T-helper 2 cell treated with Interferon-gamma antibody and Interleukin-4, amounts not matched to agents 5 μg/mL and 100 μg/mL, for 36 hours (primary cell): ENCODE measurements at places on chromosomes 13 and 19.

GRCh38 chr13:106484537-106485193, 50.8 kb downstream of the EFNB2 start:
- no peak for DNase-seq
- no peaks in the 10 kb centered on the region for H3K36me3 ChIP-seq
- H3K4me1 ChIP-seq: no peaks in the 10 kb centered on the region

- H3K27ac ChIP-seq: peak overlapping the region; percentile 50
- no peak for DNase-seq
- no peak overlapping the region for H3K4me3 ChIP-seq
- H3K36me3 ChIP-seq: peaks cover 8% of the 10 kb centered on the region
- no peaks in the 10 kb centered on the region for H3K27me3 ChIP-seq
- peaks cover 60% of the 10 kb centered on the region for H3K4me1 ChIP-seq
These were observed 89.9 kb downstream of the STK24 start for GRCh38 chr13:98487016-98487415.

GRCh38 chr19:16376649-16377048, 52.0 kb downstream of the KLF2 start:
- H3K4me1 ChIP-seq: peaks cover 43% of the 10 kb centered on the region
- H3K36me3 ChIP-seq: peaks cover 42% of the 10 kb centered on the region
- H3K27ac ChIP-seq: no peak overlapping the region
- DNase-seq: no peak

DNA sequence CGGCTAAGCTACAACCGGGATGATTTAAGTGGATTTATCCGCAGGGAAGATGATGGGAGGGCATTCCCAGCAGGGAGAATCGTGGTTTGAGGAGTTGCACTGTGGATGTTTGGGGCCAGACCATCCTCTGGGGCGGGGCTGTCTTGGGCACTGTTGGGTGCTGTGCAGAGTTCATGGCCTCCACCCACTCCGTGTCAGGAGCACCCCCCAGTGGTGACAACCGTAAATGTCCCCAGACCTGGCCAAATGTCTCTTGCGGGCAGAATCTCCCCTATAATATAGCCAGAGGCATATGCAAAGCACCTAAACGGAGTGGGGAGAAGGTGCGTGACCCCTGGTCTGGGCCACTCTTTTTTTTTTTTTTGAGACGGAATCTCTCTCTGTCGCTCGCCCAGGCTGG, 40.2 kb downstream of the SMIM24 start:
- H3K36me3 ChIP-seq: no peaks in the 10 kb centered on the region
- H3K4me1 ChIP-seq: peaks cover 7% of the 10 kb centered on the region
- DNase-seq: peak; percentile 32
- no peaks in the 10 kb centered on the region for H3K27me3 ChIP-seq
- no peak overlapping the region for H3K27ac ChIP-seq
- no peak overlapping the region for H3K4me3 ChIP-seq

GRCh38 chr13:80888390-80888789, 547.5 kb upstream of the SPRY2 start:
- H3K27me3 ChIP-seq: no peaks in the 10 kb centered on the region
- no peak overlapping the region for H3K4me3 ChIP-seq
- no peak for DNase-seq
- H3K27ac ChIP-seq: no peak overlapping the region

GRCh38 chr19:43778651-43779050, 2.1 kb downstream of the KCNN4 start:
- peak overlapping the region; percentile 85 for H3K27ac ChIP-seq
- H3K4me3 ChIP-seq: peak overlapping the region; percentile 81
- no peaks in the 10 kb centered on the region for H3K27me3 ChIP-seq
- no peak for DNase-seq
- peaks cover 19% of the 10 kb centered on the region for H3K36me3 ChIP-seq

DNA sequence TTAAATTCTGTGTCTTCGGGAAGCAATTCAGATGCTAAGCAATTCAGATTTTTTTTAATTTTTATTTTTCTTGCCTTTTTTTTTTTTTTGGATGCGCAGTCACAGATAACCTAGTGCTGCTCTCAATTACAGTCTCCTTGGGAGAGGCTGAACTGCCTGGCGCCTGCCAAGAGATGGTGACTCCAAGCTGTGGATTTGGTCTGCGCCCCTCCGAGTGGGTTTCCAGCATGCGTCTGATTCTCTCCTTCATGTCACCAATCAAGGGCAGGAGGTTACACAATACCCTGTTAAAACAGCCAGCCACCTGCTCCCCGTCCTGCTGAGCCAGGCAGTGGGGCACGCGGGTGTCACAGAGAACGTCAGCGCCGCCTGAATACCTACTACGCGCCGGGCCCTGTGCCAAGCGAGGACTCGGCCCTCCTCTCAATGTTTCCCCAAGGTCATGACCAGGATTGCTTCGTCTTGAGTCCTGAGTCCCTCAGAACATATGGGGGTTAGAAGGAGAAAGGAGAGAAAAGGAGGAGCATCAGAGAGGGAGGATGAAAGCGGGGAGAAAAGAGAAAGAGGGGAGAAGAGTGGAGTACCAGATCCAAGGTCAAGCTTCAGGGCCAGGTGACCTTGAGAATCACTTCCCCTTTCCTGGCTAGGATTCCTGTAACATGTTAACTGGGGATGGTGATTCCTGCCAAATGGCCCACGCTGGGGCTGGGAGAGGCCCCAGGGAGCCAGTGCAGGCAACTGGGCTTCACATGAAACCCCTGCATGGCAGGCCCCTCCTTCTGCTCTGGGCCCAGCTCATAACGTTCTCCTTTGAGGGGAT, 213.6 kb downstream of the URI1 start:
- H3K36me3 ChIP-seq: no peaks in the 10 kb centered on the region
- peaks cover 2% of the 10 kb centered on the region for H3K4me1 ChIP-seq
- no peak overlapping the region for H3K27ac ChIP-seq
- H3K4me3 ChIP-seq: no peak overlapping the region
- peaks cover 6% of the 10 kb centered on the region for H3K27me3 ChIP-seq

- no peak for DNase-seq
- H3K4me3 ChIP-seq: no peak overlapping the region
- H3K27me3 ChIP-seq: no peaks in the 10 kb centered on the region
These were observed 149.3 kb upstream of the UBL3 start for GRCh38 chr13:29999492-30000369.

GRCh38 chr13:37618554-37618953, 20.0 kb upstream of the POSTN start:
- H3K4me3 ChIP-seq: no peak overlapping the region
- H3K27ac ChIP-seq: no peak overlapping the region
- no peak for DNase-seq
- no peaks in the 10 kb centered on the region for H3K4me1 ChIP-seq
- H3K36me3 ChIP-seq: no peaks in the 10 kb centered on the region

- H3K4me1 ChIP-seq: peaks cover 15% of the 10 kb centered on the region
- H3K36me3 ChIP-seq: no peaks in the 10 kb centered on the region
- H3K27ac ChIP-seq: no peak overlapping the region
- DNase-seq: no peak
- no peak overlapping the region for H3K4me3 ChIP-seq
- peaks cover 4% of the 10 kb centered on the region for H3K27me3 ChIP-seq
These were observed 89.7 kb downstream of the HSPH1 start for GRCh38 chr13:31072041-31072440.

- H3K4me3 ChIP-seq: no peak overlapping the region
- no peak overlapping the region for H3K27ac ChIP-seq
- H3K4me1 ChIP-seq: no peaks in the 10 kb centered on the region
- no peaks in the 10 kb centered on the region for H3K27me3 ChIP-seq
- peak; percentile 17 for DNase-seq
These were observed 21.1 kb upstream of the ZNF766 start for GRCh38 chr19:52248241-52248640.

GRCh38 chr13:102310691-102311418, 91.0 kb downstream of the FGF14 start:
- no peaks in the 10 kb centered on the region for H3K36me3 ChIP-seq
- DNase-seq: no peak
- no peaks in the 10 kb centered on the region for H3K4me1 ChIP-seq
- H3K27me3 ChIP-seq: no peaks in the 10 kb centered on the region
- H3K27ac ChIP-seq: no peak overlapping the region

- H3K27ac ChIP-seq: no peak overlapping the region
- H3K4me3 ChIP-seq: no peak overlapping the region
- no peak for DNase-seq
- H3K27me3 ChIP-seq: no peaks in the 10 kb centered on the region
These were observed 42.6 kb upstream of the C13orf46 start for GRCh38 chr13:114016321-114017027.

- H3K27me3 ChIP-seq: peaks cover 35% of the 10 kb centered on the region
- no peak overlapping the region for H3K27ac ChIP-seq
These were observed 100.2 kb downstream of the ZIC5 start for GRCh38 chr13:99871249-99871898.

- no peak within 1 kb of the TSS for H3K27ac ChIP-seq
- H3K27me3 ChIP-seq: peaks cover 1% of the 10 kb centered on the region
- H3K36me3 ChIP-seq: no peaks in the 10 kb centered on the region
- no peak within 1 kb of the TSS for H3K4me3 ChIP-seq
These were observed at the start of gene C3 for GRCh38 chr19:6720369-6721137. C3 (minus strand) TSS chr19:6720650; CDS start chr19:6720589, 61 bp downstream.

- no peak for DNase-seq
- H3K27me3 ChIP-seq: no peaks in the 10 kb centered on the region
- no peak overlapping the region for H3K4me3 ChIP-seq
- no peaks in the 10 kb centered on the region for H3K4me1 ChIP-seq
- H3K36me3 ChIP-seq: no peaks in the 10 kb centered on the region
These were observed 3.1 kb downstream of the FPR3 start for GRCh38 chr19:51798062-51798461.

- H3K4me3 ChIP-seq: no peak overlapping the region
- peaks cover 26% of the 10 kb centered on the region for H3K27me3 ChIP-seq
- H3K36me3 ChIP-seq: no peaks in the 10 kb centered on the region
- H3K4me1 ChIP-seq: no peaks in the 10 kb centered on the region
- no peak for DNase-seq
- H3K27ac ChIP-seq: no peak overlapping the region
These were observed 52.3 kb upstream of the PARP4 start for GRCh38 chr13:24564881-24565280.

DNA sequence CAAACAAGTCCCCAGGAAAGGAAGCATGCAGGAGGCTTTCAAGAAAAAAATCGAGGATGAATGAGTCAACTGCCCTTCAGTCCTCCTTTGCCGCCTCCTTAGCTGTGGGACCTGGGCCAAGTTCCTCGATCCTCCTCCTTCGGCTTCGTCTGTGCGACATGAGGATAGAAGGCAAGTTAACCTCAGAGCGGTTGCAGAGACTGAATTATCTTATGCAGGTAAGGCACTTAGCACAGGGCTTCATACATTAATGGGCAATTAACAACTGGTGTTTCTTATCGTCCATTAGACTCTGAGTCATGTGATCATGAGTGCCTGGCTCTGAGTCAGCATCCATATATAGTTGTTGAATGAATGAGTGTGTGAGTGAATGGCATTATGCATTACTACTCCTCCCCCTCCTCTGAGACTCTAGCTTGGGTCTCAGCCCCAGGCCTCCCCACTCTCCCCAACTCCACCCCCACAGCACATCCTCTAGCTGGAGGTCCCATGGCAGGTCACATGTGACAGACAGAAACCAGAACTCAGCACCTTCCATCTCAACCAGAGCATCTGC, 1.6 kb upstream of the TTC9B start:
- peaks cover 50% of the 10 kb centered on the region for H3K27me3 ChIP-seq
- H3K27ac ChIP-seq: no peak overlapping the region
- no peak for DNase-seq
- H3K4me1 ChIP-seq: peaks cover 8% of the 10 kb centered on the region

DNA sequence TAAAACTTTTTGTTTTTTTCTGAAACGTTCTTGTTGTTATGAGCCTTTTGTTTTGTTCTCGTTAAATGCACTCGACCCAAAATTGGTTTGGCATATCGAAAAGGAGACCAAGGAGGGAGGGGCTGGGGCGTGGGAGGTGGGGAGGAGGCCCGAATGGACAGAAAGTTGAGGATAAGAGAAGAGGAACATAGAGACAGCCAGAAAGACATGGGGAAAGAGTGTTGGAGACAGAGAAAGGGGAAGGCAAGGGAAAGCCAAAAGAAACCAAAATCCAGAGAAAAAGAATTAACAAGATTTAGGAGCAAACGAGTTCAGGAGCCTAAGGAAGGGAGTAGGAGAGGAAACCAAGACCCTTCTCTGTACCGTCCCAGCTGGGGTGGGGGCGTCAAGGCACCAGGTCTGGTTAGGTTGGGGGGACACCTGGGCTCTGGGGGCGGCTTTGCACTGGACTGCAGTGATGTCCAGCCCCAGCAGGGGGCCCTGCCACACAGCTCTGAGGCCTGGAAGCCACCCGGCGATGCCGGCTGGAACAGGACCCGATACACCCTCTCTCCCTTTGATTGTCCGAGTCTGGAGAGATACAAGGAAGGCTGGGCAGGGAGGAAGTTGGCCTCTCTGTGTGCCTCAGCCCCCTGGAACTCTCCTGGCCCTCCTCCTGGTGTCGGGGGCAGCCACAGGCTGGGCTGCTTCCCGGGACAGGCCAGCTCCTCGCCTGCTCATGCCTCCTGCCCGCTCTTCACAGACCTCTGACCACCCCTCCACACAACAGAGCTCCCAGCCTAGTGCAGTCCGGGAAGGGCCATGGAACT, 11.6 kb upstream of the ASF1B start:
- DNase-seq: peak; percentile 33
- peak overlapping the region; percentile 99 for H3K27ac ChIP-seq
- peaks cover 27% of the 10 kb centered on the region for H3K4me1 ChIP-seq
- peak overlapping the region; percentile 91 for H3K4me3 ChIP-seq
- no peaks in the 10 kb centered on the region for H3K27me3 ChIP-seq

DNA sequence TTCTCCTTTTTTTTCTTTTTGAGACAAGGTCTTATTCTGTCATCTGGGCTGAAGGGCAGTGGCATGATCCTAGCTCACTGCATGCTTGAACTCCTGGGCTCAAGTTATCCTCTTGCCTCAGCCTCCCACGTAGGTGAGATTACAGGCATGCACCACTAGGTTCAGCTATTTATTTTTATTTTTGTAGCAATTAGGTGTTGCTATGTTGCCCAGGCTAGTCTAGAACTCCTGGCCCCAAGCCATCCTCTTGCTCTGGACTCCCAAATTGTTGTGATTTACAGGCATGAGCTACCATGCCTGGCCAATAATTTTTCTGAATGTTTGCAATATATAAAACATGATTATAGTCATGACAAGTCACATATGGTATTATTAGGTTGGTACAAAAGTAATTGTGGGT, 161.1 kb upstream of the ATXN8OS start:
- no peaks in the 10 kb centered on the region for H3K4me1 ChIP-seq
- H3K27me3 ChIP-seq: no peaks in the 10 kb centered on the region
- H3K36me3 ChIP-seq: no peaks in the 10 kb centered on the region
- no peak overlapping the region for H3K4me3 ChIP-seq
- no peak for DNase-seq
- no peak overlapping the region for H3K27ac ChIP-seq

GRCh38 chr13:49373716-49374115, 70.1 kb downstream of the CAB39L start:
- H3K27ac ChIP-seq: no peak overlapping the region
- H3K36me3 ChIP-seq: no peaks in the 10 kb centered on the region
- no peaks in the 10 kb centered on the region for H3K4me1 ChIP-seq
- H3K4me3 ChIP-seq: no peak overlapping the region
- DNase-seq: no peak

DNA sequence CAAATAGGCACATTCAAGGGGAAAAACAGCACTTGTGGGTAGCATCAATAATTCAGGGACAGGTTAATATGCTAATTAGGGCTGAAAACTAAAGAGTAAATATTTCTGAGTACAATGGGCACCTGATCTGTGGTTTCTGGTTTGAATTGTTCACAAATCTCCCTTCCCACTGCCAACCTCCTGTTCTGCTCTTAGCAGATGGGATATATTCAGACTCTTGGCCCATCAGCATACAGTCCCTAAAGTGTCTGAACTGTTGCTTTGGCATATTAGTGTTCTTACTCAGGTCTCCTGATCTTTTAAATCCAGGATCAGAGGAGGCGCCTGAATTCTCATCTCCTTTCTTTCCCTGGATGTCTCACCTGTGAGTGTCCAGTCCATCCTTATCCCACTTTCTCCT, 8.2 kb upstream of the LRCH1 start:
- no peak for DNase-seq
- H3K27ac ChIP-seq: no peak overlapping the region
- H3K4me1 ChIP-seq: peaks cover 2% of the 10 kb centered on the region
- no peak overlapping the region for H3K4me3 ChIP-seq
